Activated naive CD8-positive, alpha-beta T cell treated with anti-CD3 and anti-CD28 coated beads for 36 hours (primary cell): ENCODE measurements at places on chromosomes 6 and 20.

GRCh38 chr6:136771306-136771705 lies 21.0 kb downstream of the MAP3K5 start:
- DNase-seq = no peak

DNA sequence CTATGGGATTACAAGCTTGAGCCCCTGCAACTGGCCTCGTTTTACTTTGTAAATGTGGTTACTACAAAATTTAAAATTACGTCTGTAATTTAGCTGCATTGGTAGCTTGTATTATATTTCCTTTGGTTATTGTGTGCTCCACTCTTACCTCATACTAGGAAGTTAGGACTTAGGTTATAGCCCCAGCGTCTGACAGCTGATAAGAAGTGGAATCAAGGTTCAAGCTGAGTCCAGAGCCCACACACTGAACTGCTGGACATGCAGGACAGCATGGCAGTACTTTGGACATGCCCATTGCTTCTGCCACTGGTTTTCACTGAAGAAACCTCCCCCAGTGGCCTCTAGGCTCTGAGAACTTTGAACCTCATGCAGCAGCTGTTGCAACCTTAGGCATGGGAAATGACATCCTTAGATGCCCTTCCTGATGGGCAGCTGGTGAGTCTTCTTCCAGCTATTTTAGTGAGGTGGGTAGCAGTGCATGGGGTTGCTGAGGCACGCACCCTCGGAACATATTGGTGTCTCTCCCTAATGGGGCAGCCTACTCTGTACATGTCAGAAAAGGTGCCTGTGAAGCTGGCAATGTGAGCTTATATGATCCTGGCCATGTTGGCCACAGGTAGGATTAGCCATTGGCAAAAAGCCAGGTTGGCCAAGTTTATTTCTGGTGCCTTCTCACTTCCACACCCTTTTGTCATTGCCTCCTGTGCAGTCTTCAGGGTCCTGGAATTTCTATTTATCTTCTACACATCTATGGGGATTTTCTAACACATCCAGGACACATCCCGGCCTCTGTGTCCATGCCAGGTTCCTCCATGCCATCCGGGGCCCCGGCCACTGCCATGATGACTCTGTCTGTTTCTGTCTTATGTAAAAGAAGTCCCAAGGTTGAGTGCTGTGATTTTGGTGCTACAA lies 85.3 kb downstream of the CDS2 start:
- no peak for DNase-seq

DNA sequence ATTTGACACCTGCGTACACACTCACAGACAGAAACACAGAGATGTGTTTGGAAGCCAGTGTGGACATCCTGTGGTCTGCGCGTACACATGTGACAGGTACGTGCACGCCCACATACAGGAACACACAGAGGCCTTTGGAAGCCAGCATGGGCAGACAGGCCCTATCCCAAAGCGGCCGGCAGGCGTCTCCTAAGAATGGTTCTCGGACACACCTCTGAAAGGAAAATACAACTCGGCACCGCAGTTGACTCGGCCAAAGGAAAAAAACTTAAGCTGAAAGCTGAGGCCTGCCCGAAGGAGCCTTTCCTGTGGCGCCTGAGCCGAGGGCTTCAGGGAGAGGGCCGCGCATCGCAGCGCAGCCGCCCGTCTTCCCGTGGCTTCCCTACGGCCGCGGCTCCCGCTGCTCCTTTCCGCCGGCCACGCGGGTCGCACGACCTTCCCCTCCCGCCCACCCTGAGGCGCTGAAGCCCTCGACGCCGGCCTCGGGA lies 1.4 kb upstream of the CEP43 start:
- peak; percentile 59 for DNase-seq

GRCh38 chr6:97460394-97461080 lies 177.5 kb upstream of the MMS22L start:
- DNase-seq = no peak

- no peak for DNase-seq
Measured at GRCh38 chr6:22298475-22298890, 1.6 kb upstream of the PRL start.

- DNase-seq = no peak
Measured at GRCh38 chr20:56574531-56575142, 41.6 kb downstream of the FAM209B start.

DNA sequence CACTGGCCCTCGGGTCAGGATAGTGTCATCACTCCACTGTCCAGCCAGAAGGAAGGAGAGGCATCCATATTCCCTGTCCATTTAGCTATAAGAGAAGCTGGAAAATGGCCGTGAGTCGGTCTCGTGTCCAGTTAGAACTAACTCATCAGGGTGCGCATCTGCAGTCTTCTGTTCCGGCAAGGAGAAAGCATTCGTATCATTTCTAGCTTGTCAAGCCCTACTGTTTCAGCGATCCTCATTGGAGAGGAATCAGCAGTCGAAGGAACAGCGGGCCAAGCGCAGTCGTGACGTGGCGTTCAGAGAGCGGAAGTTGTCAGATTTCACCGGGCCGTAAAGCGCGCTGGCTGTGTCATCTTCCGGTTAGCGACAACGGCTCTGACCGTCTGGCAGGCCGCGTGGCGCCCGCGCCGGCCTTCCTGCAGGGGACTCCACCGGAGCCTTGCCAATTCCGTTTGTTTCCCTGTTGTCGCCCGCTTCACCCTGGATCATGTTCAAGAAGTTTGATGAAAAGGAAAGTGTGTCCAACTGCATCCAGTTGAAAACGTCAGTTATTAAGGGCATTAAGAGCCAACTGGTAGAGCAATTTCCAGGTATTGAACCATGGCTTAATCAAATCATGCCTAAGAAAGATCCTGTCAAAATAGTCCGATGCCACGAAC lies 32.9 kb downstream of the HM13 start:
- peak; percentile 83 for DNase-seq

DNA sequence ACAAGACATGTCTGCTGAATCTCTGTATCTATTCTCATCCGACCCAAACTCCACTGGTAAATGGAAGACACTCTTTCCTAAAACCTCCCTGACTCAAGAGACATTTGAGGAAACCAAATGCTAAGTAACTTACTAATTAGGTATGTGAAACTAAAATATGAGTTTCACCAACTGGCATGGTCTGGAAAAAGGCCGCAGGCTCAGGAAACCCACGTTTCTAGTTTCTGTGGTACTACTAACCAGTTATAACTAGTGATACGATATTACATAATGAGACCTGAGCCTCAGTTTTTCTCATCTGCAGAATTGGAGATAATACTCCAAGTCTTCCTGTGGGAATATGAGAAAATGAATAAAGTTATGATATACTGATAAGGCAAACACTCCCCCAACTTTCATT lies 39.9 kb downstream of the ZNF391 start:
- no peak for DNase-seq

- no peak for DNase-seq
Measured at GRCh38 chr6:12516070-12516469, 200.5 kb upstream of the PHACTR1 start.

DNA sequence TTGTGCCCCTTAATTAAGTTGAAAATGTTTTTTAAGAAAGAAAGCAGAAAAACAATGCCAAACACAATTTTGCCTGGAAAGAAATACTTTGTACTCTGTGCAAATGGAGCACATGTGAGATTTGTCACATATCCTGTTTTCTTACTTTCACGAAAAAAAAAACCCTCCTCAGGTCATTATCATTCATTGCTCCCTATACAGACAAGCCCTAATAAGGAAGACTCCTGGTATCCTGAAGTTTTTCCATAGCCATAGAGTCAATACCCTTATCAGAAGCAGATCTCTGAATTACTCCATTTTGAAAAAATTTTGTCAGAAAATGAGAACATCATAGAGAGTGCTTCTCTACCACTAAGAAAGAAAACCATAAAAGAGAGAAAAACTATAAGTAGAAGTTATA lies 14.0 kb upstream of the NT5E start:
- no peak for DNase-seq

GRCh38 chr6:227074-227782 lies 65.1 kb upstream of the DUSP22 start:
- DNase-seq = no peak

- DNase-seq = no peak
Measured at GRCh38 chr20:44461142-44461802, 14.4 kb upstream of the TTPAL start.

GRCh38 chr6:148700047-148700715 lies 46.6 kb upstream of the UST start:
- DNase-seq = no peak

DNA sequence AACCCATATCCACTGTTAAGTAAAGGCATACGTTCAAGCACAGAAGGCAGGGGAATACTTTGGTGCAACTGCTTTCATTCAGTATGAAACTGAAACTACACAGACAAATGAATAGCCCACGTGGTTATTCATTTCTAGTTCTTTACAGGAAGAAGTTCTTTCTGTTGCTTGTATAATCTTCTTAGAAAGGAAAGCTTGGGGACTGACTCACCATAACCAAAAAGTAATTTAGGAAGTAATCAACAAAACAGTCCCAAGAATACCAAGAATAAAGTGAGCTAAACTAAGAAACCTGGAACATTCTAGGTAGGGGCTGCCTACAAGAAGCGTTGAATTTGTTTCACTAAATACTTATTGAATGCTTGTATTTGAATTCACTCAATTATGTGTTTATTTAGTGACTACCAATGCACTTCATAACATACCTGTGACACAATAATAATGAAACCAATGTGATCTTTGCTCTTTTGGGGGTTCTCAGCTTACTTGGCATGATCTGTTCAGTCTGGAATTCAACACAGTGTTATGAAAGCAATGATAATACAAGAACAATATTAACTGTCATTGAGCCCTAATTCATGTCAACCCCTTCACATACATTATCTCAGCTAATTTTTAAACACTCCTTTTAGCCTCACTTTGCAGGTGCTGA lies 25.1 kb upstream of the KIAA0408 start:
- no peak for DNase-seq

DNA sequence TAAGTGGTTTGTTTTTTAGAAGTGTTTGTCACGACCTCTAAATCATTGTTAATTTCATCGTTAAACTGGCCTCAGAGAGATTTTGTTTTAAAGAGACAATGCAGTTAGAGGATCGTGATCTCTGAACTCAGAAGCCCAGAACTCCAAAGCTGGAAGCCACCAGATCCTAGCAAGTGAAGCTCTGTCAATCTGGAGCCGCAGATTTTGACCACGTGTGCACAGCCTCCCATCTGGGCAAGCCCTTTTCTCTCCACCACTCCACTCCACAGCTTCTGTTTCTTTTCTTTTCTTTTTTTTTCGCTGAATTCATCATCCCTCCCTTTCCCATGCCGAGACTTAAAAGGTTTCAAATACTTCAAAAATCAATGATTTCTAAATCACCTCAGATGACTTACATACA lies 142.2 kb upstream of the ESR1 start:
- DNase-seq = no peak

- no peak for DNase-seq
Measured at GRCh38 chr20:312067-312466, 13.3 kb upstream of the SOX12 start.

DNA sequence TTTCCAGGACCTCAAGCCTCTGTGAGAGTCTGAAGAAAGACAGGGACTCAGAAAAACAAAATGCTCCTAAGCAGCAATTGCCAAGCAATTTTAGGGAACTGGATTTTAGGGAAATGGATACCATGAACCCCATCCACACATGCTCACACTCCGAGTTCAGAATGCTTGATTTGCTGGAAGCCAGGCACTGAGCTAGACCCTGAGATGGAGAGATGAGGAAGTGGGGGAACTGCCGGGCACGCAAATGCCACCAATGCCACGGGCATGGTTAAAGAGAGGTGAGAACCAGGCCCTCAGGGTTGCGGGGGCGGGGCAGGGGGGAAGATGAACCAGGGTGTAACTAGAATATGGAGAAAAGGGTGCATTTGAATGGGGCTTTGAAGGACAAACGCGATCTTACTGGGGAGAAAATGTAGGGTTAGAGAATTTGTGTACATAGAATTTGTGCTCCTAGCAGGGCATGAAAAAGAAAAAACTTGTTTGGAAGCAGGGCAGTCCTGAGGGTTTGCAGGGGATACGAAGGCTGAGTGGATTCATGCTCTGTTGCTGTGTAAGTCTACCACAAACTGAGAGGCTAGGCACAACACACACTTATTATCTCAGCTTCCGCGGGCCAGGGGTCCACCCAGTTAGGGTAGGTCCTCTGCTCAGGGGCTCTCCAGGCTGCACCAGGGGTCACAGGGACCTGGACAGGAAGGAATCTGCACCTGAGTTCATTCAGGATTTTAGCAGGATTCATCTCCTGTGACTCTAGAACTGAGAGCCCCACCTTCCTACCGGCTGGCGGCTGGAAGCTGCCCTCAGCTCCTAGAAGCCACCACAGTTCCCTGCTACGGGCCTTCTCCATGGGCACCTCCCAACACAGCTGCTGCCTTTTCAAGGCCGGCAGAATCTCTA lies 108.0 kb downstream of the SNX5 start:
- DNase-seq = no peak

DNA sequence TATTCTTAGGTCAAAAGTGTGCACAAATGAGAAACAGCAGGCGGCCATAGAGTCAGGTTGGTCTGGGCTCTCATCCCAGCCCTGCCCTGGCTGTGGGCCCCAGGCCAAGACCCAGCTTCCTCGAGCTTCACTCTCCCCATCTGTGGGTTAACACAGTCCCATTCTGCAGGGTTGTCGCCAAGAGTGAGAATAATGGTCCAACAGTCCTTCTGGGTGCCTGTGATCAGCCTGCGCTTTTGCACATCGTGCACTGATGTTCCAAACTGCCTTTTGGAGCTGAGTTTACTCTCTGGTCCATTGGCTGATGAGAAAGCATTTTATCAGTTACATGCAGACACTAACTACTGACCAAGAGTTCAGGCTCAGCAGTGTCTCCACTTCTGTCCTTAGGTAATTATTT lies 82.6 kb downstream of the INSM1 start:
- no peak for DNase-seq

DNA sequence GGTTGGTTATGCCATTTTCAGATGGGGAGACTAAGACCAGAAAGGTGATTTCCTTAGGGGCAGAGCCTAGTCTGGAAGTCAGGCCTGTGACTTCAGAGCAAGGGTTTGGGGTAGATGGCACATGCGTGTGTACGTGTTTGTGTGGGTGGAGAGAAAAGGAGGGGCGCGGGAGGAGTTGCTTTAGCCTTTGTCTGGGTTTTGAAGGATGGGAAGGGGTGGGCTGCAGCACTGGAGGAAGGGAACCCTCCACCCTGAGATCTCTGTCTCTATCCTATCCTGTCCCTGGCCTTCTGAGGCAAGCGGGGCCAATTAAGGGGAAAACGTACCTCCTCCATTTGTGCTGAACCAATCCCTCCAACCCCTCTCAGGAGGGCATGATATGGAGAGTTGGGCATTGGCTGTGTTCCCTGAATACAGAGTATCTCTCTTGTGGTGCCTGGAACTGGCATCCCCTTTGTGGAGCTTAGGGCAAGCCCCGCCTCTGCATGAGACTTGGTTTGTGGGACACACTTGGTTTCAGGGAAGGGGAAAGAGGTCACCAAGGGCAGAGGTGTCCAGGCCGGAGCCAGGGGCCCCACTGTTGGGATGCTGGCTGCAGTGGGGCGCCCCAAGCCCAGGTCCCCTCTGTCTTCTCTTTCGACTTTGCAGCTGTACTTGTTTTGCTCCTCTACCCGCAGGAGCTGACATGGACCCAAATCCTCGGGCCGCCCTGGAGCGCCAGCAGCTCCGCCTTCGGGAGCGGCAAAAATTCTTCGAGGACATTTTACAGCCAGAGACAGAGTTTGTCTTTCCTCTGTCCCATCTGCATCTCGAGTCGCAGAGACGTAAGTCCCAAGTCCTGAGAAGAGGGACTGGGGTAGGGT lies at the start of gene DBNDD2:
DBNDD2 (plus strand) TSS at position 507 of the 863 bp plus-strand sequence; CDS start at position 686, 179 bp downstream.
- DNase-seq = peak; percentile 32

- no peak for DNase-seq
Measured at GRCh38 chr20:19981031-19981451, 36.1 kb upstream of the NAA20 start.

- DNase-seq = peak; percentile 24
Measured at GRCh38 chr20:36571564-36572504, 1.6 kb upstream of the TGIF2 start.

- no peak for DNase-seq
Measured at GRCh38 chr20:41566896-41567527, 51.2 kb downstream of the CHD6 start.
